ENCODE measurements at places on chromosomes 5 and 9. TPM values are rescaled to one million over a fixed set of nuclear protein-coding genes. Genes with fewer than 3 reads are reported as not detected.
A peak's percentile ranks its signal among the peaks of the same experiment; 100 is the strongest.

DNA sequence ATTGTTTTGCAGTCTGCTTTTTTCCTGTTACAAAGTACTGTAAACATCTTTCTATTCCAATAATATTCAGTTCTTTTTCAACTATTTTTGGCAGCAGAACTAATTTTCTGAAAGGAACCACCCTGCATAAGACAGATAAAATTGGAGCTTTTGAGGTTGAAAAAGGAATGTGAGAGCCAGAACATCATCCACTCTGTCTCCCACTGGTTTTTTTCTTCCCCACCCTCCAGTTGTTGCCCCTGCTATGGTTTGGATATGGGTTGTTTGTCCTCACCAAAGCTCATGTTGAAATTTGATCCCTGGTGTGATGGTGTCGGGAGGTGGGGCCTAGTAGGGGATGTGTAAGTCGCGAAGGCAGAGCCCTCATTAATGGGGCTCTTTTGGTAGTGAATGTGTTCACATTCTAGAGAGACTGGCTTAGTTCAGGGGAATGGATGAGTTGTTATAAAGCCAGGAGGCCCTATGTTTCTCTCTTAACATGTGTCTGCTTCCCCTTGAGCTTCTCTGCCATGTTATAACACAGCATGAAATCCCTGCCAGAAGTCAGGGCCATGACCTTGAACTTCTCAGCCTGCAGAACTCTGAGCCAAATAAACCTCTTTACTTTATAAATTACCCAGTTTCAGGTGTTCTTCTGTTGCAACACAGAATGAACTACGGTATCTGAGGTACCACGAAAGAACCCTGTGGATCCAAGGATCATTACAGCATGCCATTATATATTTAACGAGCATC lies 34.8 kb upstream of the MAST4 start:
- no peak for DNase-seq

- DNase-seq = no peak
Measured at GRCh38 chr5:112923988-112924387, 2.0 kb upstream of the REEP5 start.

DNA sequence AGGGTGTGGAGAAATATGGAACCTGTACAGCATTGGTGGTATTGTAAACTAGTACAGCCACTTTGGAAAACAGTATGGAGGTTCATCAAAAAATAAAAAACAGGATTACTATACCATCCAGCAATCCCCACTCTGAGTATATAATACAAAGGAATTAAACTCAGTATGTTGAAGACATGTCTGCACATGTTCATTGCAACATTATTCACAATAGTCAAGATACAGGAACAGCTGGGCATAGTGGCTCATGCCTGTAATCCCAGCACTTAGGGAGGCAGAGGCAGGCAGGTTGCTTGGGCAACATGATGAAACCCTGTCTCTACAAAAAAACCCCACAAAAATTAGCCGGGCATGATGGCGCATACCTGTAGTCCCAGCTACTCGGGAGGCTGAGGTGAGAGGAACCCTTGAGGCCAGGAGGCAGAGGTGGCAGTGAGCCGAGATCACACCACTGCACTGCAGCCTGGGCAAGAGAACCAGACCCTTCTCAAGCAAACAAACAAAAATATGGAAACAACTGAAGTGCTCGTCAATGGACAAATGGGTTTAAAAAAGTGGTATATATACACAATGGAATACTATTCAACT lies 63.6 kb downstream of the TMEM174 start:
- DNase-seq = no peak

DNA sequence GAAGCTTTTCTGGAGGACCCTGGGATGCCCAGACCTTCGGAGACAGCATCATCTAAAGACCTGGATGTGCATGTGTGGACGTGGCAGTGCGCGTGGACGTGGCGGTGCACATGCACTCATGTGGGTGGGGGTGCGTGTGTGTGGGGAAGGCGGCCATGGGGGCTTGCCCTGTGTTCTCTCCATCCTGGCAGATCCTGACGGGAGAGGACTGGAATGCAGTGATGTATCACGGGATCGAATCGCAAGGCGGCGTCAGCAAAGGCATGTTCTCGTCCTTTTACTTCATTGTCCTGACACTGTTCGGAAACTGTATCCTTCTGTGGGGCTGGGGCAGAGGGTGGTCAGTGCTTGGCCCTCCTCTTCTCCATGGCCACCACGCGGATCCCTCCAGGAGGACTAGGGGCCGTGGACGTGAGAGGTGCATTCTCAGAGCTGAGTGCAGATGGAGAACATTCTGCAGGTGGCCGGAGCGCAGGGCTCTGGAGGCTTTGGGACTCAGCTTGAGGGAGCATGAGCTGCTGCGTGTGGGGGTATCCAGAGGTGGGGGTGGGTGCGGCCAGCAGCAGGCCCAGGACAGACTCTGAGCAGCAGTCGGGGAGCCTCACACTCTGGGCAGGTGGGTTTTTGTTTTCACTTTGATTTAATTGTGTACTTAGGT lies 129.1 kb downstream of the CACNA1B start:
- no peak for DNase-seq

GRCh38 chr5:111234125-111234524 lies 9.9 kb downstream of the CAMK4 start:
- DNase-seq = no peak

DNA sequence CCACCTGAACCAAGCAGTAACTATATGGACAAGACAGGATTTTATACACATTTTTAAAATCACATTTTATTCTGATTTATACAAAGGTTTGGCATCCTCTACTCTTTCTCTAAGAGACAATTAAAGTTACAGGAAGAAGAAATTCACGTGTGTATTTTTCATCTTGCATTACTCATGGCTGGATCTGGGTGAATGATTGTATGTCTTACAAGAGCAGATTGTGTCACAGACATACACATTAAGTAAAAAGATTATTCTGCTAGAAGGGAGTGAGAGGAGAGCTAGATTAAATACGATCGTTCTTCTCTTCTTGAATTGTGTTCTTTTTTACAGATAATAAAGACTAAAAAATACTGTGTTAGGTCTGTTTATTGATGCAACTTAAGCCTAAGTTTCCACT lies 20.8 kb upstream of the CEP120 start:
- DNase-seq = peak; percentile 36

- peak; percentile 13 for DNase-seq
Measured at GRCh38 chr5:173457482-173457881, 129.3 kb upstream of the STC2 start.

- DNase-seq = peak; percentile 26
Measured at GRCh38 chr9:114176624-114177291, 21.4 kb downstream of the COL27A1 start.

GCNT1 gene
- 1.7 TPM for total RNA-seq

SETX gene
- 17.9 TPM for total RNA-seq

C8G gene
- total RNA-seq = 0.47 TPM

RASEF gene
- total RNA-seq = 0.14 TPM

All from HT1080 (cell line).